ENCODE measurements at places on chromosomes 11 and 22. TPM values are rescaled to one million over a fixed set of nuclear protein-coding genes. Genes with fewer than 3 reads are reported as not detected.

DNA sequence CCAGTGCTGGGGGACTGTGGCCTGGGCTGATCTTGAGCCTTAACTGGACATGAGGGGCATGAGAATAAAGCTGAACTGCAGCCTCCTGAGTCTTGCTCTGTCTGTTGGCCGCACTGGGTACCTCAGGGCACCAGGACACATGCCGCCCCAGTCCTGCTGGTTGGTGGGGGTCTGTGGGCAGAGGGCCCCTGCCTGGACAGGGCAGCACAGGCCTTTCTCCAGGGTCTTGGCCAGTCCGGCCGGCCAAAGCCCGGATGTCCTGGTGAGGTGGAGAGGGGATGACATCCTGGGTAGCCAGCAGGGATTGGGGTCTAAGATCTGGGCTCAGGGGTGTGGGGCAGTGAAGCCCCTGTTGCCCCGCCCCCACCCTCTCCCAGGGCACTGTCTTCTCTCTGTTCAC, 1.5 kb upstream of the RPS6KA4 start:
- DNase-seq = no peak

The MS4A8 gene
- not detected for polyA plus RNA-seq

DNA sequence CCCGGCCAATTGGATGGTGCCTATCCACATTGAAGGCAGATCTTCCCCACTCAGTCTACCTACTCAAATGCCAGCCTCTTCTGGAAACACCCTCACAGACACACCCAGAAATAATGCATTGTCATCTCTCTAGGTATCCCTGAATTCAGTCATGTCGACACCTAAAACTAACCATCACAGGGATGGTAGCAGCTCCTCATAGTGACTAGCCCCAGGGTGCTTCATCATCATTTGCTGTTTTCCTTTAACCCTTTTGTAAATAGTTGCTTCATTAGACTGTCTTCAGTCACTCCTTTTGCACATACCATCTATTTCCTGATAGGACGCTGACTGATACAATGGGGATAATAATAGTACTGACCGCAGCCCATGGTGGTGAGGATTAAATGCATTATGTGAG, 18.8 kb upstream of the AMOTL1 start:
- no peak for DNase-seq

DNA sequence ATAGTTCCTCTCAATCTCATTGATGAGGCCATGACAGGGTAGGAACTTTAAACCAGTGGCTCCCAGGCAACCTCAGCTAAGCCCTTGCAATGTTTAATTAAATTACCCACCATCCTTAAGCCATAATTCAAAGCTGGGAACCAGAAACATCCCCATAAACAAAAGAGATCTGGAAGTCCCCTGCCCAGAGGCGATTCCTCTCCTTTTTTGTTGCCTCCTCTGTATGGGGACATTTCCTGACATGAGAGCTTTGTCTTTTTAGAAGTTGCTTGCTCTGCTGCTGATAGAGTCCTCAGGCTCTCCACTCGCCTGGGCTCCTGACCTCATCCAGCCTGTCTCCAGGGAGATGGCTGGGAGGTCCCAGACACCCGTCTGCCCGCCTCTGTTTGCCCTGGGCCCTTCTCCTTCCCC, 3.2 kb downstream of the DTX4 start:
- no peak for DNase-seq

The HTR3A gene
- polyA plus RNA-seq = 0.17 TPM

The OR4B1 gene
- polyA plus RNA-seq = not detected

- peak; percentile 20 for DNase-seq
These were observed 146.2 kb downstream of the ATXN10 start for GRCh38 chr22:45817745-45818423.

The IRAG1 gene
- 11.9 TPM for polyA plus RNA-seq

DNA sequence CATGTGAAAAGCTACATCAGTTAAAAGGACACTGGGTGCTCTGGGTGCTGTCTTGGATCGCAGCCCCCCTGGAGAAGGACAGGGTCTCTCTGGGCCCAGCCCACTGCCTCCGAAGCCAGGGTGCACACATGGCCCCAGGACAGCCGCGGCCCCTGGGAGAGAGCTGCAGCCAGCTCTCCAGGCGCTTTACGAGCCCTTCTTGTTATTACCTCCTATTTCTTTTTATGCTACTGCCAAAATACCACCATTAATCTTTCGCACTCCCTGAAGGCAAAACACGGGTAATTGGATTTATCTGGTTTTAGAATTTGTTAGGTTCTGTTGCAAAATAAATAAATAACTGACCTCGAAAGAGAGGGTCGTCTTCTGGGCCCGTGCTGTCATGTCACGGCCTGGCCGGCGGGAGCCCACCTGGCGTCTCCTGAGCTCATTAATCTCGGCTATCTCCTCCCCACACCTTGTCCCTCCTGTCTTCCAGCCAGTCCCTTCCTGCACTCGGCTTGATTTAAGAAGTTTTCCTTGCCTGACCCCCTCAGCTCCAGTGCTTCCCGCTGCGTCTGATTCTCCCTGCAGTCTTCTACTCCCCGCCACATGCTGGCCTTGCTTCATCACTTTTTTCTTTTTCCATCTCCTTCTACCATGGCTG, 611.7 kb downstream of the OPCML start:
- DNase-seq = no peak

The OR5B21 gene
- not detected for polyA plus RNA-seq

DNA sequence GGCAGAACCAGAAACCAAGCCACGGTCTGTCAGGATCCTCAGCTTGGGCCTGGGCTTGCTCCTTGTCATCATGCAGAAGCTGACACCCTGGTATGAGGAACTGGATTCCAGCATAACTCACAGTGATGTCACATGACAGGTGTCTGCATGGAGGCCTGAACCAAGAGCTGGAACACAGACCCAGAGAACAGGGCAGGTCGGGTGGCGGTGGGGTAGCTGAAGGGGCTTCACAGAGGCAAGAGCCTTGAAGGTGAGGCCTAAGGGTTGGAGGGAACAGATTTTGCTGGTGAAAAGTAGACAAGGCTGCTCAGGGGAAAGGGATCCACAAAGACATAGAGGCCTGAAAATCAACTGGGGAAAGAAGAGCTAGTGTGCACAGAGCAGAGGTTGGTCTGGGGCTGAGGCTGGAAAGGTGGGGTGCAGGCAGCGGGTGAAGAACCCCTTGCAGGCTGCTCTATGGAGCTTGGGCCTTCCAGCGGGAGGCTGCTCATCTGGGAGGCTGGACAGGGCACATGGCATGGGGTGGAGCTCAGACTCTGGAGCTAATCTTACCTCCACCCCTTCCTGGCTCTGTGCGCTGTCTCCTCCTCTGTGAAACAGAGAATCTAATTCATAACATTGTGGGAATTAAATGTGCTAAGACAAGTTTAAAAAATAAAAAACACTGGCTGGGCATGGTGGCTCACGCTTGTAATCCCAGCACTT, 18.4 kb upstream of the RPS3 start:
- no peak for DNase-seq

The TMEM132A gene
- 68.5 TPM for polyA plus RNA-seq

The DNAJC4 gene
- 85.8 TPM for polyA plus RNA-seq

- peak; percentile 12 for DNase-seq
These were observed 37.6 kb downstream of the ZNF195 start for GRCh38 chr11:3341298-3341697.

GRCh38 chr22:49408102-49408836, 419.4 kb downstream of the BRD1 start:
- DNase-seq = no peak

The MMP12 gene
- 0.07 TPM for polyA plus RNA-seq

DNA sequence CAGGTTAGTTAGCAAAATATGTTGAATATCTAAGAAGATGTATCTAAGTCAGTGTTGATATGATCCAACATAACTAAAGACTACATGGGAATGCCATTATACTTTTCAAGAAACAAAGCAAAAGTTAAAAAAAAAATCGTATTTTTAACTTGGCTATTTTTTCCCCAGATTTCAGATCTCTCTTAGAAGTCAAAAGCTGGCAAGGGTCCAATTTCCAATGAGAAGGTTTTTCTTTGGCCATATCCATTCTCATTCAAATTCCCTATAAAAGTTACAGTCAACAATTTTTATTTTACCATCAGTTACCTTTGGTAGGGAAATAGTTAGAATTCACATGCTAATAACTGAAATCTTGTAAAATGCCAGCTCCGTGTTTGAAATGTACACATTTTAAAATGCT, 70.5 kb upstream of the FAT3 start:
- DNase-seq = no peak

- DNase-seq = no peak
These were observed 3.8 kb upstream of the OR52I2 start for GRCh38 chr11:4577761-4578160.

- DNase-seq = no peak
These were observed 936.2 kb upstream of the CHORDC1 start for GRCh38 chr11:91158891-91159537.

- no peak for DNase-seq
These were observed 33.0 kb upstream of the C11orf87 start for GRCh38 chr11:109388982-109389381.

DNA sequence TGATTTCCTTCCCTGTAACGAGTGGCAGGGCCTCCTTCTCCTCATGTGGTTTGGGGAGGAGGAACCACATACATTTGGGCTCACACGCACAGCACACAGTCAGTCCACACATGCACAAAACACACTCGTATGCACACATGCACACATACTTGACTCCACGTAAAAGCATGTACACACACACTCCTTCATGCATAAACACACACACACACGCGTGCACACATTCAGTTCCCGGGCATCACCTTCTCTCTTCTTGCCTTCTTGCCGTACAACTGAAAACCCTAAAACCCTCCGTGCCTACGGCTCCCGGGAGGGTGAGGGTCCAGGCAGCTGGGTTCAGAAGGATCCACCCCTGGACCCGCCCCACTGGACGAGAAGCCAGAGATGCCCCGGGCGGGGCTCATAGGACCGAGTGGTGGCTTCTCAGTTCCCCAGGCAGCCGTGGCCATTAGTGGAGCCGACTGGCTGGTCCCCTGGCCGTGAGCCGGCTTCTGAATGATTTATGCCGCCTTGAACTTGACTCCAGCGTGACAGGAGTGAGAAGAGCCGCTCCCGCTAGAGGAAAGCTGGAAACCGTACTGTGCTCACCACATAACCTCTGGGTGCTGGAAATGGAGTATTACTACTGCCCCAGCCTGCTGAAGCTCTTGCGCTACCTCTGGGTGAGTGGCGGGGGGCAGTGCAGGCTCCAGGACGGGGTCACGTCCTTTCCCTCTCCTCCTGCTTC, 117.4 kb downstream of the KIAA1671 start:
- no peak for DNase-seq

DNA sequence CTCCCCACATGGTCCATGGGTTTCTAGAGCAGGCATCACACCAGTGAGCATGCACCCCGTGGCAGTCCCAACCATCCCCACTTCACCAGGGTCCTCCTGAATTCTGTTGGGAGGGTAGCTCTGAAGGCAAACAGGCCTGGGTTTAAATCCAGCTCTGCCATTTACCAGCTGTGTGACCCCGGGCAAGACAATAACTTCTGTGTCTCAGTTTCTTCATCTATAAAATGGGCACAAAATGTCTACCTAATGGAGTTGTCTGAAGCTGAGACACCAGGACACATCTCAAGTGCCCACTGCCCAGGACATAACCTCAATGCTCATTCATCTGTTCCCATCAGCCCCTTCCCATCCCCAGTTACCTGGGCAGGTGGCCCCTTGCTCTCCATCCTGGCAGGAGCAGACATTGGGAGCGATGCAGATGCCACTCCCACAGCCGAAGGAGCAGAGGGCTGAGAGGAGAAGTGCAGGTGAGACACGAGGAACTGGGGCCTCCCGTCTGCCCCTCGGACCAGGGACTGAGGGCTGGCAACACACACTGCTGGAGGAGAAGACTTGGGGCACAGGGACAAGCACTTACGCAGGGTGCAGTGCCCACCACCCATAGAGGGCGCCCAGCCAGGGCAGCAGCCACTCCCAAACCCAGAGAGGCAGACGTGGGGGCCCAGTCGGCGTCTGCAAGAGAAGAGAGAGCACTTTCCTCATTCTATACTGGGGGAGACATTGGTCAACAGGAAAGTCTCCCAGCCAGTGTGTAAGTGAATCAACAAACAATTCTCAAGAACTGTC, 4.0 kb downstream of the VWCE start:
- DNase-seq = no peak

DNA sequence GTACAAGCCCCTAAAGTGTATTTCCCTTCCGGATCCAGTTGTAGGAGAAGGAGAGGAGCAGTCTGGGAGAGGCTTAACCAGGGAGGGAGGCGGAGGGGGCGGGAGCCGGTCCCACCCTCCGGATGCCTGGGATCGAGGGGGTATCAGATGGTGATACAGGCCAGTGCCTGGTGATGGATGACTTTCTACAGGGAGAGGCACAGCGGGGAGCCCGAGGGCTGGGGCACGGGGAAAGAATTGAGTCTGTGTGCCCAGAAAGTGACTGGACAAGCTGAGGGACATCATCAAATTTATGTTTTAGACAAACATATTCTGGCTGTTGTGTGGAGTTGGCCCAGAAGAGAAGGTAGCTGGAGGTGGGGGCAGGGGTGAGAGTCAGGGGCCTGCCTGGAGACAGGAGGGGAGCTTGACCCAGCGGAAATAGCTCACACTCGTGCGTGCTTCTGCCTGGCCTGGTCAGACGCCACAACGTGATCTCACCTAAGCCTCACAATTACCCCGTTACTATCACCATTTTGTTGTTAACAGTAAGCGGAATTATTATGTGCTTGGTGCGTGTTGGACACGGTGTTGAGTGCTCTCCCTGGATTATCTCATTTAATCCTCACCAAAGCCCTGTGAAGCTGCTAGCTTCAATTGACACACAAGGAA, 42.4 kb downstream of the AMPD3 start:
- no peak for DNase-seq

GRCh38 chr11:11884774-11885481, 43.2 kb downstream of the USP47 start:
- DNase-seq = no peak

DNA sequence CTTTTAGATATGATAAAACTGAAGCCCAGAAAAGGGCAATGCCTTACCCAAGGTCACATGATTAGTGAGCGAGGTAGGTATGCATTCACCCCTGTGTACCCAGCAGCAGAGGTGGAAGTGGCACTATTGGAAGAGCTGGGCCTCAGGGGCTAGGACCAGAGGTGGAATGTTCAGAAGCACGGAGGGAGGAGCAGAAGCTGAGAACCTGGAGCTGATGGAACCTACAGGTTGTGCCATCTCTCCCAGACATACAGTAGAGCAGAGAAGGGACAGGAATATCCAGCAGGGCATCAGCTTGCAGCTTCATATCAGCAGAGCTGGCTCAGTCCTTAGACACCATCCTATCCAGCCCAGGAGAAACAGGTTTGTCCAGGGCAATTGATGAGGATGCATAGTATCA, 14.6 kb upstream of the FCHSD2 start:
- no peak for DNase-seq

The PTGDR2 gene
- 0.29 TPM for polyA plus RNA-seq

DNA sequence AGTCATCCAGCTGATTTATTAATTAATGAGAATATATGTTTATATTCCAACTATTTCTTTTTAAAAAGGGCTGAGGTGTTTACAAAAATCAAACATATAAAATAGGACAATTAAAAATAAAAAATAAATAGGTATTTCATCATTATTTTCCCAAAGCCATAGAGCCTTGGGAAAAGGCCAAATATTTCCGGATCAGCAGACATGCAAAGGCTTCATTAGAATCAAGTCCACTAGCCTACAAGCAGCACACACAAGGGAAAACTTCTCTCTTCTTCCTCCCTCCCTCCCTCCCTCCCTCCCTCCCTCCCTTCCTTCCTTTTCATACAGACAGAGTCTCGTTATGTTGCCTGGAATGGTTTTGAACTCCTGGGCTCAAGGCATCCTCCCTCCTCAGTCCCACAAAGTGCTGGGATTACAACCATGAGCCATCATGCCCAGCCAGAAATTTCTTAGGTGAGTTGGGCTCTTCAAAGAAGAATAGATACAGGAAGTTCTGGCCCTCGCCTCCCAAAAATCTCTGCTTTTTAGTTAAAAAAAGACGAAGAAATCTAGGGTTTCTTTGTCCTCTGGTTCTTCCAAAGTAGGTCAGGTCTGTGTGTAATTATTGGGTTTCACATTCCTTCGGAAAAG, 121.2 kb downstream of the SIK3 start:
- DNase-seq = no peak

All from left renal pelvis (tissue), 4 donors.